Activated T-cell treated with anti-CD3 and anti-CD28 coated beads, Interleukin-2, amount 50 U/mL, for 72 hours (primary cell): ENCODE measurements at places on chromosomes 2 and 18.
A peak's percentile ranks its signal among the peaks of the same experiment; 100 is the strongest.

- DNase-seq = peak; percentile 34
Observed at GRCh38 chr2:234291765-234292204, 205.1 kb downstream of the ARL4C start.

DNA sequence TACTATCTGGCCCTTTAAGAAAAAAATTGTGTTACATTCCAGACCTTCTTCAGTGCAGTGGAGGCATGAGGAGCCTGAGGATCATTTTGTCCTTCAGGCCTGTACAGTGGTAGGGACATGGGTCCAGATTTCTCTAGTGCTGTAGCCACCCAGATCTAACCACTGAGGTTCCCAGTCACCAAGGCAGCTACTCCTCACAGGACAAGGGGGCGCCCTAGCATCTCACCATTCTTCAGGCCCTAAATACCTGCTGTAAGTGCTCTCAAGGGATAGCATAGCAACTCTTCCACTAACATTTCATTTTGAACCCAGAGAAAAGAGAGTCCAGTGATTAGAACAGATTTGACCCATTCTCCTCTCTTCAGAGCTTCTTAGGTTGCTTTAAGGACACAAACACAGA is 1533.0 kb downstream of the LRP1B start:
- DNase-seq = no peak

DNA sequence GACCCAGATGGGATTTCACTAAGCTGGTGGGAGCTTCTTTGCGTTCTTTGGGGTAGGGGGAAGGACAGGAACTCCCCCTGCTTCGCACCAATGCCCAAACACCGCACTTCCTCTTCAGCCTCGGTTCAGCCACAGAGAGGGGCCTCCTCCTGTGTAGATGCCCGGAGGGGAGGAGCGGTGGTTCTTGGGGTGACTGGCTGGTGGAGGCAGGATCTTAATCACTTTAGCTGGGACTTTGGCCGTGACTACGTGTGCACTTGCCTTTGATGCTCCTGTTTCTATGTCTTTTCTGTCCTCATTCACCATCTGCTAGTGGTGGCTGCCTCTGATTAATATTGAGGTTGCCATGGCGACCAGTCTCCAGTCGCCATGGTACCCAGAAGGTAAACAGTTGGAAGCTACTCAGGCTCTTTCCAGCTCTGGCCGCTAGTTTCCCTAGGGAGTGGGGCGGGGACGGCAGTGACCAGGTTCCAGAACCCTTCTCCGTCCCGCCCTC is 1.9 kb downstream of the CNGA3 start:
- no peak for DNase-seq

GRCh38 chr2:72630767-72631166 is 195.1 kb downstream of the EXOC6B start:
- no peak for DNase-seq

GRCh38 chr2:608711-609110 is 68.5 kb downstream of the TMEM18 start:
- DNase-seq = no peak
